Sciatic nerve (tissue), 2 donors: ENCODE measurements at places on chromosomes 2 and 18. TPM values are rescaled to one million over a fixed set of nuclear protein-coding genes. Genes with fewer than 3 reads are reported as not detected.

The RNF149 gene
- 80.7 TPM for total RNA-seq

The NAT8 gene
- not detected for total RNA-seq

The FAM110C gene
- 0.58 TPM for total RNA-seq

The OTOF gene
- 0.13 TPM for total RNA-seq

The IGFBP2 gene
- total RNA-seq = 40.2 TPM

The SPTBN1 gene
- 1,016 TPM for total RNA-seq

The GREB1L gene
- 2.0 TPM for total RNA-seq

The PMAIP1 gene
- total RNA-seq = 1.2 TPM

The DPP4 gene
- 11.8 TPM for total RNA-seq

The DSG1 gene
- 0.04 TPM for total RNA-seq

The ABCG8 gene
- total RNA-seq = not detected

The RIT2 gene
- total RNA-seq = not detected

The CFAP221 gene
- 1.8 TPM for total RNA-seq
